Hepatocyte (in vitro differentiated cells): ENCODE measurements at places on chromosomes 4 and X. TPM values are rescaled to one million over a fixed set of nuclear protein-coding genes. Genes with fewer than 3 reads are reported as not detected.
A peak's percentile ranks its signal among the peaks of the same experiment; 100 is the strongest.

SPINK2 gene
- polyA plus RNA-seq = 0.77 TPM in 1 of 2 replicates, not detected in the other

DNA sequence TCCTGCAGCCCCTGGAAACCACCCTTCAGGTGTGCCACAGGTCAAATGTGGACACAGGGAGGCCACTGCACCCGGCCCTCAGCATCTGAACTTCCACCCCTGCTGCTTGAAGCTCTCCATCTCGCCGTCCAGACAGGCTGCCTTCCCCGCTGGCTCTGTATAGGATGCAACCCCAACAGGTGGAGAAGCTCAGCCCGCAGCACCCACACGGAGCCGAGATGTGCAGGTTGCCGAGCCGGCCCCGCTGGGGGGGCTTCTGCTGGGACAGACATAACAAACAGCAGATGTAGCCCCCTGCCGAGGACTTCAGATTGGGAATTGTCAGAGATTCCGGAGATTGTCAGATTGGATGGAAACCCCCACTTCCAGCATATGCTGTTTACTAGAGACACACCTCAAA lies 20.5 kb downstream of the TMEM187 start:
- H3K27me3 ChIP-seq = no peaks in the 10 kb centered on the region
- no peak overlapping the region for H3K27ac ChIP-seq
- H3K4me1 ChIP-seq = no peaks in the 10 kb centered on the region
- H3K36me3 ChIP-seq = no peaks in the 10 kb centered on the region
- no peak for DNase-seq
- no peak overlapping the region for H3K4me3 ChIP-seq

PAGE4 gene
- 0.63 and 1.8 TPM in 2 replicates for polyA plus RNA-seq

JADE3 gene
- 5.9 and 6.4 TPM in 2 replicates for polyA plus RNA-seq

GABRB1 gene
- polyA plus RNA-seq = 3.6 and 5.5 TPM in 2 replicates

- H3K4me3 ChIP-seq = no peak overlapping the region
- H3K27ac ChIP-seq = no peak overlapping the region
- H3K4me1 ChIP-seq = no peaks in the 10 kb centered on the region
- H3K27me3 ChIP-seq = no peaks in the 10 kb centered on the region
Observed at GRCh38 chr4:181896614-181897013, 346.6 kb upstream of the TENM3 start.

LEF1 gene
- 7.6 and 10.4 TPM in 2 replicates for polyA plus RNA-seq

ODAPH gene
- 3.2 and 5.8 TPM in 2 replicates for polyA plus RNA-seq

DNA sequence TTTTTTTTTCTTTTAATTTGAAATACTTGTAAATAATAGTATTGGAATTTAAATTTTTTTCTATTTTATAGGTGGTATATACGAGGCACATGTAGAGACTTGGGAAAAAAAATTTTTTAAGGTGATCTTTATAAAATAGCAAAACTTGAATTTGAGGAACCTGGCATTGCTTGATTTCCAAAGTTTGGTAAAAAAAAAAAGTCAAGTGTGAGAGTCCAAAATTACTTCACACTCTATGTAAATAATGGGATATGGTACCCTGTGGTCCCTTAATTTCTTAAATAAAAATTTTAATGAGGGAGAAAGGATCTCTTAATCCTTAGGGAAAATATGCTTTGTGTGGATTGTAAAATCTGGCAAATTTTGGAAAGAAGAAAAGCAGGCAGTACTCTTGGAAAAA lies 19.0 kb downstream of the SPRY1 start:
- DNase-seq = no peak
- H3K4me1 ChIP-seq = peaks cover 31% of the 10 kb centered on the region
- no peak overlapping the region for H3K27ac ChIP-seq
- H3K4me3 ChIP-seq = no peak overlapping the region

DNA sequence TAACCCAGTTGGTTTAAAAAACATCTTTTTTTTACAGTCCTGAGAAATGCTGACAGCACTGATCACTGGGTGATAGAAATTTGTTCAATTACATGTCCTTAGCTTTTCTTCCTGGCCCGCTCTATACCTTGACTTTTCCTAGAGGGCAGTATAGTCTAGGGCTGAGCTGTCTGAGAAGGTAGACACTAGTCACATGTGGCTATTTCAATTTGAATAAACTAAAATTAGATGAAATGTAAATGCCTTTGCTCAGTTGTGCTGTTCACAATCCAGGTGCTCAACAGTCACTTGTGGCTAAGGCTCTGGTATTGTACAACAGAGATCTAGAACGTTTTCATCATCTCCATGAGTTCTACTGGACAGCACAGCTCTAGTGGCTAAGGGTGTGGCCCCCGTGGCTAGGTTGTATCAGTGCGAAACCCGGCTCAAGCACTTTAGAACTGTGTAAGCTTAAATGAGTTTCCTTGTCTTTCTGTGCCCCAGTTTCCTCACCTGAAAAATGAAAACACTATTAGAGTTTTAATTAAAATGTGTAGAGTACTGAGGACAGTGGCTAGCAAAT lies 111.6 kb upstream of the WDR17 start:
- H3K4me1 ChIP-seq = no peaks in the 10 kb centered on the region
- no peak for DNase-seq
- H3K27me3 ChIP-seq = no peaks in the 10 kb centered on the region
- no peak overlapping the region for H3K4me3 ChIP-seq

HERC3 gene
- 8.6 and 11.7 TPM in 2 replicates for polyA plus RNA-seq

ADAMTS3 gene
- polyA plus RNA-seq = 0.59 and 1.2 TPM in 2 replicates

- no peak overlapping the region for H3K27ac ChIP-seq
- H3K27me3 ChIP-seq = no peaks in the 10 kb centered on the region
- DNase-seq = peak; percentile 10
- no peak overlapping the region for H3K4me3 ChIP-seq
- H3K4me1 ChIP-seq = no peaks in the 10 kb centered on the region
Observed at GRCh38 chr4:176150356-176150682, 45.1 kb downstream of the SPATA4 start.

GRCh38 chr4:105147553-105148161 lies 981 bp downstream of the TET2 start:
- peak; percentile 48 for DNase-seq
- peak overlapping the region; percentile 96 for H3K4me3 ChIP-seq
- no peaks in the 10 kb centered on the region for H3K36me3 ChIP-seq
- H3K27ac ChIP-seq = peak overlapping the region; percentile 94

PPP1R3F gene
- 7.3 and 10.2 TPM in 2 replicates for polyA plus RNA-seq

DNA sequence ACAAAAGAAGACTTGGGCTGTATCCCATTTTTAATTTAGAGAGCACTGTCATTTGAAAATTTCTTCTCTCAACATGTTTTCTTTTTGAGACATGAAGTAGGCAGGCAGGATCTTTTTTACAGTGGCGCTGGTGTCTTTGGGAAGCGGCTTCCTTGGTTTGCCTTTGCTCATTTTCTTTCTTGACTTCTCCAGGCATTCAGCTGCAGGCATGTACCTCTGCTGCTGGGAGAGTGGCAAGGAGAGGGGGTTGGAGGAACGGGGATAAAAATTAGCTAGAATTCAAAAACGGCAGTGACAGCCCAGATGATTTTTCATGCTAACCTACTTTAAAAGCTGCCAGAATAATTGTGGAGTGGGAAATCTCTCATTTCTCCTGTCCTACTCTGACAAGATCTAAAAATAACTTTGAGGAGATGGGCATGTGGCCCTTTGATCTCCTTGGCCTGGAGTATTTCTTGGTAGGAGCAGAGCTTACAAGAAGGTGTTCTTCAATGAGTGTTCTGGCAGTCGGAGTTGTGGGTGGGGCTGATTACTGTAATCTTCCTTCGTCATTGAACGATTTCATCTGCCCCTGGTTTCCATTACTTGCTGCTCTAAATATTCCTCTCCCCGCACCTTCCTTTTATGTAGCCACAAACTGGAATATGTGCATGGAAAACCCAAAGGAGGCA lies 54.8 kb downstream of the TBL1X start:
- H3K27me3 ChIP-seq = no peaks in the 10 kb centered on the region
- H3K27ac ChIP-seq = peak overlapping the region; percentile 31
- H3K4me1 ChIP-seq = no peaks in the 10 kb centered on the region
- H3K4me3 ChIP-seq = no peak overlapping the region
- no peaks in the 10 kb centered on the region for H3K36me3 ChIP-seq

GRCh38 chr4:83267830-83268475 lies 16.6 kb downstream of the COQ2 start:
- DNase-seq = no peak
- H3K36me3 ChIP-seq = no peaks in the 10 kb centered on the region
- no peak overlapping the region for H3K4me3 ChIP-seq

ITIH6 gene
- not detected in 2 replicates for polyA plus RNA-seq

EDNRA gene
- polyA plus RNA-seq = 12.8 and 19.0 TPM in 2 replicates

GRCh38 chr4:20194123-20195013 lies 57.3 kb upstream of the SLIT2 start:
- DNase-seq = no peak
- no peak overlapping the region for H3K27ac ChIP-seq
- H3K4me1 ChIP-seq = peaks cover 3% of the 10 kb centered on the region
- H3K4me3 ChIP-seq = no peak overlapping the region
- H3K36me3 ChIP-seq = no peaks in the 10 kb centered on the region
- H3K27me3 ChIP-seq = no peaks in the 10 kb centered on the region

DNA sequence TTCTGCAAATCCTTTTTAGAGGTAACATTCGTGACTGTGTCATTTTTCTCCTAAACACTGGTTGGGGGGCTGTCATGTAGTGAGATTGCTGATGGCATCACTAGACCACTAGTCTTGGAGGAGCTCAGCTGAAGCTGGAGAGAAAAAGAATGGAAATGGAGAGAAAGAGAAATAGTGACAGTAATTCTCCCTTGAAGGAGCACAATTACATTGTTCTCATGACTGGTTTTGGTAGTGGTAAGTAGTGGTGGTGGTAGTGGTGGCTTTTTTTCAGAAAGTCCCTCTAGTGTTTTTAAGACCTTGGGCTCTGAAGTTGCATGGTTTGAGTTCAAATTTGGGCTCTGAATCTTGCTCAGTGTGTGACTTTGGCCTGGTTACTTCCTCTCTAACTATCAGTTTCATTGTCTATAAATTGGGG lies 99.8 kb downstream of the LARP7 start:
- no peak overlapping the region for H3K27ac ChIP-seq
- no peak for DNase-seq
- no peak overlapping the region for H3K4me3 ChIP-seq
- H3K27me3 ChIP-seq = no peaks in the 10 kb centered on the region

- H3K27me3 ChIP-seq = no peaks in the 10 kb centered on the region
- no peak for DNase-seq
- H3K4me1 ChIP-seq = no peaks in the 10 kb centered on the region
- no peak overlapping the region for H3K4me3 ChIP-seq
- no peaks in the 10 kb centered on the region for H3K36me3 ChIP-seq
Observed at GRCh38 chr4:37948542-37948941, 11.7 kb upstream of the PTTG2 start.

GRCh38 chrX:40201329-40201885 lies 103.6 kb upstream of the BCOR start:
- no peaks in the 10 kb centered on the region for H3K36me3 ChIP-seq
- H3K27me3 ChIP-seq = no peaks in the 10 kb centered on the region
- H3K4me1 ChIP-seq = no peaks in the 10 kb centered on the region
- no peak overlapping the region for H3K27ac ChIP-seq

GRCh38 chr4:107130157-107130556 lies 94.0 kb upstream of the DKK2 start:
- no peak for DNase-seq
- H3K36me3 ChIP-seq = no peaks in the 10 kb centered on the region
- peak overlapping the region; percentile 9 for H3K27ac ChIP-seq
- H3K4me1 ChIP-seq = no peaks in the 10 kb centered on the region
- H3K27me3 ChIP-seq = no peaks in the 10 kb centered on the region
- no peak overlapping the region for H3K4me3 ChIP-seq

DNA sequence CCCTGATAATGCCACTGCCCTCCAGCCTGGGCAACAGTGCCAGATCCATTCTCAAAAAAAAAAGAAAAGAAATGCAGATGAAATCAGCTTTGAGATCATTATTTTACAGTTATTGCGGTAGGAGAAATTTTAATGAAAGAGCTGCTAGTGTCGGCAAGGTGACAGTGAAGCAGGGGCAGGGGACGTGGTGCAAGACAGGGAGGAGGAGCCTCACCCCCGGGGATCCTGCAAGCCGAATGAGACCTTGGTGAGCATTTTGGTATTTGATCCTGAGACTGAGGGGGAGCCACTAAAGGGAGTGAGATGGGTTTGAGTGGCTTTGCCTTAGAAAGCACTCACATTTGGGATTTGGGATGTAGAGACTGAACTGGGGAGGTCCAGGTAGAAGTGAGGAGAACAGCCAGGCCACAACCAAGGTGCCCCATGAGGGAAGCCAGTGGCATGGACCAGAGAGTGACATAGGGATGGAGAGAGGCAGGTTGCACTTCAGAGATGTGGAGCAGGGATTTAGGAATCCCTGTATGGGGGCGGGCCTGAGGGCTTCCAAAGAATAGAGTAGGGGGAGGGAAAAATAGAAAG lies 23.6 kb downstream of the RBM10 start:
- no peak overlapping the region for H3K27ac ChIP-seq
- no peaks in the 10 kb centered on the region for H3K27me3 ChIP-seq
- H3K4me1 ChIP-seq = no peaks in the 10 kb centered on the region
- DNase-seq = no peak
- no peak overlapping the region for H3K4me3 ChIP-seq
- H3K36me3 ChIP-seq = no peaks in the 10 kb centered on the region

RNF212 gene
- polyA plus RNA-seq = 8.4 and 12.0 TPM in 2 replicates

SNCA gene
- 14.0 and 18.3 TPM in 2 replicates for polyA plus RNA-seq
